HS-5 (cell line): ENCODE measurements at places on chromosomes 5 and 9.
A peak's percentile ranks its signal among the peaks of the same experiment; 100 is the strongest.

DNA sequence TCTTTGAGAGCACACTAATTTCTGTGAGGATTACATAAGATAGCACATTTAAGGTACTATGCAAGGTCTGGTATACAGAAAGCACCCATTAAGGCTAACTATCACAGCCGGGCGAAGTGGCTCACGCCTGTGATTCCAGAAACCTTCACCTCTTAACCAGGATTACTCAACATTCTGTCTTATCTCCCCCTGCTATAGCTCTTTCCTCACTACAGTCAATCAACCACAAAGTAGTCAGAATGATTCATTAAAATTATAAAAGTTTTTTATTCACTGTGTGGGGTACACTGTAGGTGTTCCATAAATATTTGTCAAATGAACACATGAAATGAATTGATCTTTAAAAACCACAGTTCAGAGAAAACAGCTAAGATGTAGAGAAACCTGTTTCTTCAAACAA, 48.7 kb downstream of the CHD1 start:
- no peak for DNase-seq

DNA sequence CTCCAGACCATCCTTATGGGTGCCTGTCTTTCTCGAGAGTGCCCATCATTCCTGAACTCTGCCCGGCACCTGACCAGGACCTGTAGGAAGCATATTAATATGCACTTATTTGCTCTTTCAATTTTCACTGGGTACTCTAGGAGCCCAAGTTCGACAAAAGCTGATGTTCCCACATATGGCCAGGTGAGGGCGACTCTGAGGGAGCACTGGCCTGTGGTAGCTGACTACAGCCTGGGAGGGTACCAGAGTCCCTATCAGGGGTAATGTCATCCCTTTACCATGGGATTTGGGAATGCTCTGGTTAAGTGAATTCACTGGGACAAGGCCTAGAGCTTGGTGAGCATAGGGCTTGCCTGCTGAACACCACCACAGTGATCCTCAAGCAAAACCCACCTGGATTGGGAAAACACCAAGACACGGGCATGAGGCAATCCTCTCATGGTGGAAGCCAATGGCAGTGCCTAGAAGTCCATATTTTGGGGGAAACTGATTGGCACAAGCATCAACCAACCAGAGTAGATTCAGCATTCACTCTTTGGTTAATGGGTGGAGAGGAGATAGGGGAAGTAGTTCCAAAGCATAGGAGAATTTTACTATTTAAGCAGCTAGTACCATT, 112.2 kb downstream of the MTX3 start:
- no peak for DNase-seq

DNA sequence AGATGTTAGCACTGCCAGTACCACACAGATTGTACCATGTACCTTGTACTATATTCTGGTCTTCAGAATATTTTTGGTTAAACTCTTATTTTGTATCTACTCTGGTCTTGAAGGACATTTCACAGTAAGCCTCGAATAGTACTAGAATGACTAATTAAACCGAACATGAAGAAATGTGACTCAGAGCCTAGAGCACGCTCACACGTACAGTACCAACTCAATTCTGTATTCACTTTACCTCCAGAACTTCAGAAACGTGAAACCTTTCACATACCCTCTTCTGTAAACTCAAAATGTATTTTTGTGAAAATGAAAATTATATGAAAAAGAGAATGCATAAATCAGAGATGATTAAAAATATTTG, 112.8 kb downstream of the MVB12B start:
- peak; percentile 34 for DNase-seq

- DNase-seq: no peak
Measured at GRCh38 chr5:118447350-118447749, 541.0 kb downstream of the DTWD2 start.

- no peak for DNase-seq
Measured at GRCh38 chr9:99833735-99834134, 12.1 kb downstream of the NR4A3 start.
